ENCODE measurements at places on chromosomes 6 and 20. TPM values are rescaled to one million over a fixed set of nuclear protein-coding genes. Genes with fewer than 3 reads are reported as not detected.

The JPH2 gene
- total RNA-seq, result 2.9 TPM

The IRAK1BP1 gene
- 2.8 TPM for total RNA-seq

The RAET1L gene
- total RNA-seq, result 3.1 TPM

The SLC13A3 gene
- 1.6 TPM for total RNA-seq

The SLC17A3 gene
- total RNA-seq, result not detected

The HCRTR2 gene
- not detected for total RNA-seq

The PRRT1 gene
- not detected for total RNA-seq

The TINAG gene
- total RNA-seq, result 17.9 TPM

The IMPG1 gene
- total RNA-seq, result not detected

The ALDH8A1 gene
- total RNA-seq, result 0.14 TPM

The TSPO2 gene
- total RNA-seq, result not detected

The MYL9 gene
- total RNA-seq, result 31.7 TPM

The TFAP2C gene
- total RNA-seq, result 0.23 TPM

The PRKN gene
- total RNA-seq, result 0.07 TPM

The LRRC73 gene
- not detected for total RNA-seq

The RBM24 gene
- 5.4 TPM for total RNA-seq

The EBF4 gene
- total RNA-seq, result 2.5 TPM

The HSPA1L gene
- 0.29 TPM for total RNA-seq

The DCDC2 gene
- total RNA-seq, result 142 TPM

The ZKSCAN3 gene
- 3.6 TPM for total RNA-seq

The TRIM31 gene
- total RNA-seq, result not detected

The OPRL1 gene
- total RNA-seq, result 0.36 TPM

The TMEM74B gene
- 1.2 TPM for total RNA-seq

The BHLHE23 gene
- not detected for total RNA-seq

The PREP gene
- 9.9 TPM for total RNA-seq

The FLRT3 gene
- total RNA-seq, result 3.3 TPM

The FILIP1 gene
- total RNA-seq, result 0.07 TPM

The MAVS gene
- total RNA-seq, result 22.2 TPM

The MICB gene
- total RNA-seq, result 13.0 TPM

The TMEM244 gene
- total RNA-seq, result not detected

The PLCB1 gene
- total RNA-seq, result 2.2 TPM

The ULBP3 gene
- 8.2 TPM for total RNA-seq

The ZSCAN23 gene
- 0.87 TPM for total RNA-seq

The FAM83C gene
- not detected for total RNA-seq

The PLTP gene
- total RNA-seq, result 20.9 TPM

The STMND1 gene
- total RNA-seq, result 0.14 TPM
